ENCODE measurements at places on chromosomes 2 and 18. TPM values are rescaled to one million over a fixed set of nuclear protein-coding genes. Genes with fewer than 3 reads are reported as not detected.

DNA sequence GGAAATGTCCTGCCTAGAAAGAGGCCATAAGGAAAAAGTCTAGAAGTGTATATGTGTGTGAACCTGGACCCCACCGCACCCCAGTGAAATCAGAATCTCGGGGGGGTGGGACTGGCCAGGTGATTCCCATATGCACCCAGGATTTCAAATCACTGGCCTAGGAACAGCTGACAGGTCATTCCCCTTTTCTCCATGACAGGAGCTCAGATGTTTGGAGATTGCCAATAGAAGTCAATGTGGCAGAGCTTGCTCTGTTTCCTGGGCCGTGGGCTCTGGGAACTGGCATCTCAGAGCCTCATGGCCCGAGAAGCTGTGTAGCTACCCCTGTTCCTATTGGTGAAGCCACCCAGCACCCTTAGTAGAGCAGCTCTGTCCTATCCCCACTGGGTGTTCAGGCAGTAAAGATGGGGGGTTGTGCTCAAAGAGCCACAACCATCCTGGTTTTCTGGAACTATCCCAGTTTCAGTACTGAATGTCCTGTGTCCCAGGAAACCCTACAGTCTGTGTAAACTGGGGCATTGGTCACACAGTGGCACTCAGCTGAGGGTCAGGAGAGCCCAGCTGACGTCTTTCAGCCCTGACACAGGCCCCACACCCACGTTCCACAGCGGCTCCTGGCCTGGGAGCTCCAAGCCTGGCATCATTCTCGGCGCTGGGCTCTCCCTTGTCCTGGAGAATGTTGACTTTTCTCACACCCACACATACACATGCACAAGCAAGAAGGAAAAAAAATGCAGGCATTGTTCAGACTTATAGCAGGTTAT lies 18.9 kb downstream of the GNLY start:
- no peak for DNase-seq

The TANC1 gene
- 0.22 TPM for polyA plus RNA-seq

DNA sequence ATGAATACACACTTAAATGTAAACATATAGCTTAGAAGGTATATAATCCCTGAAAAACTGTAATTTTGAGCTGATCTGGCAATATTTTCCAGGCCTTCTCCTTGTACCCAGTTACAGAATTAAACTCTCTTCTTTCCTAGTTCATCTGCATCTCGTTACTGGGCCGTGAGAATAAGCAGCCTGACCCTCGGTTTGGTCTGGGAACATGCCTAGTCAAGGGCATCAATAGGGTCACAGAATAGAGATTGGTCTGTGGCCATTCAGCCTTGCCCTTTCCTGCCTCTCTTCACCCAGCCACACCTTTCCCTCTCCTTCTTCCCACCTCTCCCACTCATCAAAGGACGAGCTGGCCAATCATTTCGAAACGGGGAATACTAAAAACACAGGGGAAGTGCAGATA lies 27.3 kb downstream of the SULT1C2 start:
- no peak for DNase-seq

The LHCGR gene
- polyA plus RNA-seq, result not detected

The ABCB6 gene
- 0.66 TPM for polyA plus RNA-seq

- DNase-seq, result no peak
These were observed 49.7 kb downstream of the SDC1 start for GRCh38 chr2:20175267-20175666.

GRCh38 chr2:20205915-20206524 lies 18.9 kb downstream of the SDC1 start:
- DNase-seq, result no peak

The ARHGAP28 gene
- polyA plus RNA-seq, result not detected

DNA sequence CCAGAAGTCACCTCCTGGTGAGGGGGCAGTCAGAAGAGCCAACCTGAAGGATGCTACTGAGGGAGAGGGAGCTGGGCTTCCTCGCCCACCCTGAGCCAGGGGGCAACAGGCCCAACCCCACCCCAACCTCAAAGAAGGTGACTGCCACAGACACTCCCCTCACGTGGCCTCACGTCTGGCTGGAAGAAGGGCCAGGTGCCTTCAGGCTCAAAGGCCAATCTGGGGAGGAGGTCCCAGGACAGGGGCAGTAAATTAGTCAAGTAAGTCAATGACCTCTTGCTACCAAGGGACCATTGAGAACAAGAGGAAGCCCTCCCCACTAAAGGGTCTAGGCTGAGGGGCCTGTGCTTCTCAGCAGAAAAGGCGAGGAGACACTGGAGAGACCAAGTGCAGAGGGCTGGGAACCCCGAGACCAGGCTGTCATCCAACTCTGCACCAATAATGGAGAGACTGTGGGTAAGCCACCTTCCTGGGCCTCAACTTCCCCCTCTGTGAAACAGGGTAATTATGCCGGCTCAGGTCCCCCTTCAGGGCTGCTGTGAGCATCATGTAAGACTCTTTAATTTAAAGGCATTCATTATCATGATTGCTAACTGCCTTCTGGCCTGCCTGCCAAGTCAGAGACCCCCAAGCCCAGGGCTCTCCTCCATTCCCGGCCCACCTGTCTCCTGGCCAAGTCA lies 20.2 kb upstream of the TNS1 start:
- DNase-seq, result no peak

The WIPF1 gene
- polyA plus RNA-seq, result 103 TPM

The RESP18 gene
- not detected for polyA plus RNA-seq

- DNase-seq, result no peak
These were observed 43.6 kb upstream of the MAP2 start for GRCh38 chr2:209380293-209380692.

- no peak for DNase-seq
These were observed 147.6 kb upstream of the CAB39 start for GRCh38 chr2:230564805-230565779.
